ENCODE measurements at places on chromosomes 7 and 10. TPM values are rescaled to one million over a fixed set of nuclear protein-coding genes. Genes with fewer than 3 reads are reported as not detected.

DNA sequence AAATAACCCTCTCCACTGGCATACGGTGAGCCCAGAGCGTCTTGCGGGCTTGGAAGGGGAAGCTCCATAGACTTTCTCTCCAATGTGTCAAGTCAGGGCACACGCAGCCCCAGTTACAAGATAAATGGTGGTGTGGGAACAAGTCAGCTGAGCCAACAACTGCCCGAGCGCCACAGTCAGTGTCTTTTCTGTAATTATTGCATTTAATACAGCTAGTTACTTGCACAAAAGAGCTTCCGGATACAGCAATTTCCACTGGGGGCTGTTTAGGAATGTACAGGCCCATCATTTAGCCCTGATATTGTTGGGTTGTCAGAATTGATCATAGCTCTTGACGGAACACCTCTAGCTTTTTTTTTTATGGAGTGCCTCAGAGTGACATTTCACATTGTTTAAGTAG, 193.5 kb upstream of the SP8 start:
- H3K36me3 ChIP-seq, result no peaks in the 10 kb centered on the region
- H3K4me1 ChIP-seq, result no peaks in the 10 kb centered on the region
- no peak overlapping the region for H3K4me3 ChIP-seq
- H3K27ac ChIP-seq, result no peak overlapping the region
- no peaks in the 10 kb centered on the region for H3K27me3 ChIP-seq
- DNase-seq, result no peak

DNA sequence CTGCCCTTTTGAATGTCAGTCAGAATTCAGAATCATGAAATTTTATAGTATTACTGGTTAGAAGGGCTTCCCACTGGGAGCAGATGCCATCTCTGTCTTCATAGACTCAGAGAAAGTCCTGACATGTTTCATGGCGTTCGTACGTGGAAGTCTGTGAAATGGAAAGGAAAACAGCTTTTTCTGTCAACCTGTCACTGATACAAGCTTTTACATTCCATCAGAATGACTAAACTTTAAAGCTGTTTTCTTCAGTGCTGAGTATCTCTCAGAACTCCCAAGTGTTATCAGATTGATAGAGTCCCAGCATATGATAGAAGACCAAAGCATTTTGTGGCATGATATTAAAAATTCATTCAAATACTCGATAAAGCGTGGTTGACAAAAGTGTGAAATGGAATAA, 726.7 kb upstream of the GALNT17 start:
- H3K4me1 ChIP-seq, result no peaks in the 10 kb centered on the region
- no peaks in the 10 kb centered on the region for H3K27me3 ChIP-seq
- H3K4me3 ChIP-seq, result no peak overlapping the region
- DNase-seq, result peak; percentile 51
- H3K27ac ChIP-seq, result no peak overlapping the region
- H3K36me3 ChIP-seq, result no peaks in the 10 kb centered on the region

The CREB3L2 gene
- total RNA-seq, result 28.6 TPM

- H3K4me3 ChIP-seq, result no peak overlapping the region
- H3K4me1 ChIP-seq, result no peaks in the 10 kb centered on the region
- H3K27me3 ChIP-seq, result peaks cover 5% of the 10 kb centered on the region
- no peak overlapping the region for H3K27ac ChIP-seq
Measured at GRCh38 chr10:71431239-71432100, 34.8 kb downstream of the CDH23 start.

The TEX36 gene
- total RNA-seq, result not detected

GRCh38 chr10:121788115-121788514, 139.7 kb downstream of the ATE1 start:
- no peak for DNase-seq
- no peaks in the 10 kb centered on the region for H3K4me1 ChIP-seq
- H3K36me3 ChIP-seq, result no peaks in the 10 kb centered on the region
- no peaks in the 10 kb centered on the region for H3K27me3 ChIP-seq

DNA sequence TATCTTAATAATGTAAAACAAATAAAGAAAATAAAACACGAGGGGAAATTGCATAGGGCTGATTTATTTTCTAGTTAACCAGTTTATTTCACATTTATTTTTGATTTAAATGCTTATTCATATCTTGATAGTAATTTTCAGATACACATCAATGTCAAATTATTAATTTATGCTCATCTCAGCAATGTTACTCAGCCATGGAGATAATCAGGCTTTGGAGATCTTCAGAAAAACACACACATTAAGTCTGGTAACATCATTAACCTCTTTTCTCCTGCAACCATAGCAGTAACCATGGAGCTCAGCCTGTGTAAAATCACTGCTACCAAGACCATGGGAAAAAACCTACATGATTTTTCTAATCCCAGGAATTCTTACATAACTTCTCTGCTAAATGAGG, 31.9 kb upstream of the TBX20 start:
- no peak overlapping the region for H3K27ac ChIP-seq
- H3K4me1 ChIP-seq, result no peaks in the 10 kb centered on the region
- no peak overlapping the region for H3K4me3 ChIP-seq
- no peaks in the 10 kb centered on the region for H3K27me3 ChIP-seq
- DNase-seq, result no peak

DNA sequence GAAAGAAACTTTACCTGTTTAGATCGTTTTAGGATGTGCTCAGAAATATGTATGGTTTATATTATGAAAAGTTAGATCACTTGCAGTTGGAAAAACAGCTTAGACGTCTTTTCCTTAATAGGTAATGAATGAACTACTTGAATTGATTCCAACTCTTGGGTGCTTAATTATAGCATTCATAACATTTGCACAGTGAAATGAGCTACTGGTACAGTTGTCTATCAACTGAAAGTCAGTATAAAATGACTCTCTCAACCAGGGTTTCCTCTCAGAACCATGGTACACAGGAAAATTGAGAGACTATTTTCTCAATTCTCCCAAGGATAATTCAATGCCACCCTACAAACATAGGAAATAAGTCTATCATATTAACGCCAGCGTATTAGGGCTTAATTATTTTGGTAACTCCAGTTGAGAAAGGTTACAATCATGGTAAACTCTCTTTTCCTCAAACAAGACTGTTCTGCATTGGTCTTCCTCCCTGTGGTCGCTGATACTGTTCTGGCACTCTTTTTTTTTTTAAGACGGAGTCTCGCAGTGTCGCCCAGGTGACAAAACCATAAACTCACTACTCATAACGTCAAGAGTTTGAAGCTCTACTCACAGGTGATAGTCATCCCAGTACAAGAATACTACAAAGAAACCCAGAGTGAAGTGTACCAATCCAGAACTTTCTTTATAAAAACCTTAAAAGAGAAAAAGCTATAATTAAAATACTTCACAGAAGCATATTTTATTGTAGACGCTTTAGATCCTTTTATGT, 2.0 kb downstream of the ANLN start:
- peak overlapping the region; percentile 93 for H3K27ac ChIP-seq
- no peak for DNase-seq
- no peaks in the 10 kb centered on the region for H3K27me3 ChIP-seq
- peak overlapping the region; percentile 90 for H3K4me3 ChIP-seq
- H3K4me1 ChIP-seq, result peaks cover 30% of the 10 kb centered on the region

GRCh38 chr7:152329469-152329868, 106.3 kb downstream of the KMT2C start:
- H3K27me3 ChIP-seq, result no peaks in the 10 kb centered on the region
- DNase-seq, result no peak
- no peak overlapping the region for H3K4me3 ChIP-seq
- H3K27ac ChIP-seq, result no peak overlapping the region
- peaks cover 12% of the 10 kb centered on the region for H3K36me3 ChIP-seq

DNA sequence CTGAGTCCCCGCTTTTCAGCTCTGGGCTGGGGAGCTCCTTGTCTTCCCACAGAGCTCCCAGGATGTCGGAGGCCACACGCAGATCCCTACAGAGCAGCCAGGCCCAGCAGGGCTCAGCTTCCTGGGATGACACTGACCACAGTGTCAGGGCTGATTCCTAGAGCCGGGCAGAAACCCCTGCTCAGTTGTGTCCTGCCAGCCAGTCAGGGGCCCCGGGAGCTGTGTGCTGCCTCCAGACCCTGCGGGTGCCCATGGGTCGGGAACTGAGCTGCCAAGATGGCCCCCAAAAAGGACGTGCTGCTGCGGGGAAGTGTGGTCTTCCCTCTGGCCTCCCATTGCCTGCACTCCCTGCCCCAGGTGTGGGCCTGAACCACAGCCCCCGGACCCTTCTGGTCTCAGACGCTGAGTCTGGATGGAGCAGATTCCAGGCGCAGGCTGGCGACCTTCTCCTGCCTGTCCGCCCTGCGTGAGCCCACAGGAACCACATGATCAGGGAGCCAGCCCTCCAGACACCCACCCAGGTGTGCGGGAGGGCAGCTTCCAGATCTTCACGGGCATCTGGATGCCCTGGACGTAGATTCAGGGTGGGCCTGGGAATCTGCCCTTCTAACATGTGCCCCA, 217.4 kb downstream of the MAD1L1 start:
- H3K4me1 ChIP-seq, result peaks cover 15% of the 10 kb centered on the region
- H3K36me3 ChIP-seq, result no peaks in the 10 kb centered on the region
- peak; percentile 80 for DNase-seq
- no peak overlapping the region for H3K27ac ChIP-seq

GRCh38 chr10:127195571-127196281, 665 bp downstream of the INSYN2A start:
- DNase-seq, result peak; percentile 93
- no peaks in the 10 kb centered on the region for H3K36me3 ChIP-seq
- H3K4me3 ChIP-seq, result peak overlapping the region; percentile 65
- no peaks in the 10 kb centered on the region for H3K27me3 ChIP-seq
- peaks cover 8% of the 10 kb centered on the region for H3K4me1 ChIP-seq
- H3K27ac ChIP-seq, result no peak overlapping the region

The NSUN5 gene
- total RNA-seq, result 17.1 TPM

DNA sequence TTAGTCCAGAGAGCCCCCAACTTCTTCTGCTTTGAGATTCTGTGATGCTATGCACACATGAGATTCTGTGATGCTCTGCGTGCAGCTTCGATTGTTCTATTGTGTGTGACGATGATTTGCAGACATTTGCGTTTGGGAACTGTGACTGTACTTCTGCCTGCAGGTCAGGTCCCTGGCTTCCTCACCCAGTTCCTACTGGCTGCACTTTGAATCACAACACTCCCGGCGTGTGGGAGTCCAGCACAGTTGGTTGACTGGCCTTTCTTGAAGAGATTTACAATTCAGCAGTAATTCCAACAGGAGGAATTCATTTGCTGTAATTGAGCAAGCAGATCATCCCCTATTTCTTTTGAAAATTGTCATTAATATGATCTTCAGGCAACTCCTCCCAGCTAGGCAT, 252.2 kb upstream of the YAE1 start:
- DNase-seq, result no peak
- H3K4me3 ChIP-seq, result no peak overlapping the region
- no peaks in the 10 kb centered on the region for H3K4me1 ChIP-seq
- H3K27me3 ChIP-seq, result no peaks in the 10 kb centered on the region
- no peaks in the 10 kb centered on the region for H3K36me3 ChIP-seq

DNA sequence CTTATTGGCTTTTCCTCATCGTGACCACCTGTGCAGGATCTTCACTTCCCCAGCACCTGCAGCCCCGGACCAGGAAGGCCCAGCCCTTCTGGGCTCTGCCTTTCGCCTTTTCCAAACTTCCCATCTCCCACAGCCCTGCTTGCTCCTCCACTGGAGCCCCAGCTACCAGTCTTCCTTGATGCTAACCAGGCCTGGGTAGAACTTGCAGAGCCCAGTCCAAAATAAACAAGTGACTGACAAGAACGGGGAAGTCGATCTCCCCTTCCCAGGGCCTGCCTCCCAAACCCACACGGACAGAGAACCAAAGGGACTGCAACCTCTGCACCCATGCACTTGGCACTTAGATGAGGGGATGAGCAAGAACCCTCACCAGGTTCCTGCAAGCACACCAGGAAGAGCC, 154.9 kb upstream of the C7orf33 start:
- no peak overlapping the region for H3K4me3 ChIP-seq
- H3K27ac ChIP-seq, result no peak overlapping the region
- H3K4me1 ChIP-seq, result no peaks in the 10 kb centered on the region
- no peak for DNase-seq

The TMEM225B gene
- total RNA-seq, result 0.29 TPM

- no peaks in the 10 kb centered on the region for H3K4me1 ChIP-seq
- DNase-seq, result no peak
- H3K36me3 ChIP-seq, result no peaks in the 10 kb centered on the region
- H3K4me3 ChIP-seq, result no peak overlapping the region
- H3K27me3 ChIP-seq, result no peaks in the 10 kb centered on the region
Measured at GRCh38 chr7:16564023-16564380, 37.4 kb downstream of the LRRC72 start.

DNA sequence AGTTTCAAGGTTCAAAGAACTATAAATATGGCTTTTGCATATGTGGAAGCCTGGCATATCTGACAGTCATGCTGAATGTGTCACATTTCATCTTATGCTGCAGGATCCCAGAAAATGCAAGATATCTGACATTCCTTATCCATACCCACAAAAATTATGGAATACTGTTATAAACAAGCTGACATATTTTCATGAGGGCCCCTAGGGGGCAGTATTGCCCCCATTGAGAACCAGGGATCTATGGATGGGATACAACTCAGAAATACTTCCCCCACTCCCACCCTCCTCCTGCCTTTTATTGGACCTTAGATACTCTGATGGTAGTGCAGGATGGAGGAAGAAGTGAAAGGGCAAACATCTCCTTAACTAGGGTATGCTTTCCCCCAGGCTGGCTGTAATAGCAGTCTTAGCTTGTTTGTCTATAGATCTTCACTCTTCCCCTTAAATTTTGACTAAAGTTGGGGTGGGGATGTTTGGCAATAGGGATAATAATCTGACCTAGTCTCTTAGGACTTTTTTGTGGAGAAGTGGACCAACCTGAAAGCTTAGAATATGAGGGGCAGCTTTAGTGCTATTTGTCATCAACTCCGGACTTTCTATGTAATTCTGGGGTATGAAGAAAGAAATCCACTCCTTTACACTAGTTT, 3.5 kb upstream of the GNGT1 start:
- no peaks in the 10 kb centered on the region for H3K36me3 ChIP-seq
- DNase-seq, result no peak
- H3K27ac ChIP-seq, result no peak overlapping the region

- no peaks in the 10 kb centered on the region for H3K27me3 ChIP-seq
- H3K4me1 ChIP-seq, result no peaks in the 10 kb centered on the region
- no peak overlapping the region for H3K4me3 ChIP-seq
- peaks cover 11% of the 10 kb centered on the region for H3K36me3 ChIP-seq
- H3K27ac ChIP-seq, result no peak overlapping the region
Measured at GRCh38 chr7:65953001-65953720, 28.9 kb downstream of the GUSB start.

GRCh38 chr10:69807122-69807521, 5.4 kb downstream of the COL13A1 start:
- H3K4me1 ChIP-seq, result peaks cover 24% of the 10 kb centered on the region
- H3K4me3 ChIP-seq, result peak overlapping the region; percentile 9
- H3K27ac ChIP-seq, result peak overlapping the region; percentile 47
- H3K36me3 ChIP-seq, result no peaks in the 10 kb centered on the region
- peak; percentile 93 for DNase-seq

DNA sequence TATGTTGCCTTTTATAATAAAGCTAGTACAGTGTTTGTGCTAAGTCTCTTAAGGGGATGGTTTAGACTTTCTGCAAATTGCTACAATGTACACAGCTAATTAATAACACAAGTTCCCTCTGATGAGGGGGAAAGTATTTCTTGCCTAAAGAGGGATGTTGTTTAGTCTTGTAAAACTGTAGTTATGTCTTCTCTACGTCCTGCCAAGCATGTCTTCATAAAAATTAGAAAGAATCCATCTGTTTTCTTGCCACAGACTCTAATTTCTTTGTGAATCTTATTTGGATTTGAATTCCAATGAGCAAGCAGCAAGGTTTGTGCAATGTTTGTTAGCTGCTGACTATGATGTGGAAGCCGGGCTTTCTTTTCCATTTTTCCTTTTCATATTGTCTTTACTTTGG, 28.2 kb downstream of the ADARB2 start:
- H3K4me1 ChIP-seq, result no peaks in the 10 kb centered on the region
- no peaks in the 10 kb centered on the region for H3K36me3 ChIP-seq
- H3K4me3 ChIP-seq, result no peak overlapping the region
- DNase-seq, result peak; percentile 32
- no peak overlapping the region for H3K27ac ChIP-seq

- H3K27me3 ChIP-seq, result peaks cover 3% of the 10 kb centered on the region
- H3K4me3 ChIP-seq, result no peak overlapping the region
- H3K27ac ChIP-seq, result no peak overlapping the region
- H3K4me1 ChIP-seq, result peaks cover 9% of the 10 kb centered on the region
Measured at GRCh38 chr10:113646336-113647201, 17.3 kb downstream of the NRAP start.

All from osteoblast (primary cell).